ENCODE measurements at places on chromosomes 2 and 18.

GRCh38 chr2:60486067-60486466 is 67.4 kb downstream of the BCL11A start:
- DNase-seq = no peak

GRCh38 chr2:38743672-38744398 is 7.3 kb downstream of the SRSF7 start:
- DNase-seq = no peak

DNA sequence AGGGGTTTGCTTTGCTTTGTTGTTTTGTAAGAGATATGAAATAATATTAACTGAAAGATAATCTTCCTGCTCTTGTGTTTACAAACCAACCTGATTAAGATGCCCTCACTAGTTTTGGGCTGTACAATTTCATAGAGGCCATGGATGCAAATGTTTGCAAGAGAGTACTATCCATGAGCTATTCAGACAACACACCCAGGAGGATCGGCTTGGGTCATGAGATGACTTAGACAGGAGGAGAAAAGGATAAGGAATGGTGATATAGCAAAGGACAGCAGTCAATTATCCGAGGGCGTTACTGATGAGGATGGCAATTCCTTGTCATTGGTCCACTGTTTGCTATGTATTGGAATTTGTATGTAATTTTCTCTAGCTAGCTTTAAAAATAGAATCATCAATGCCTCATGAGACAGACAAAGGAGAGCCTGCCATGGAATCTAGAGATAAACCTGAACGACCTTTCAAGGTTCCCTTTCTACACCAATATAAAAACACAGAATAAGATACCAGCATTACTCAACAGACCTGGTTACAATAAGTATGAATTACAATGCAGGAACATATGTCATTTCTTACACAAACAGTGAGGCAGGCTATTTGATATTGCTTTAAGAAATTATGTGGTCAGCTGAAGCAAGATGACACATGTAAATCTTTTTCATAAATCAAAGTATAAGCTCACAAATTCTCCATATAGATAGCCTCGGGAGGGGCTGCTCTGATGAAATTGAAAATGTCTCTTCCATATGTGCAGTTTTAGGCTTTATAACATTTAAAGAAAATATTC is 54.4 kb upstream of the SOS1 start:
- DNase-seq = no peak

GRCh38 chr2:116819355-116819754 is 995.1 kb upstream of the DDX18 start:
- DNase-seq = no peak

DNA sequence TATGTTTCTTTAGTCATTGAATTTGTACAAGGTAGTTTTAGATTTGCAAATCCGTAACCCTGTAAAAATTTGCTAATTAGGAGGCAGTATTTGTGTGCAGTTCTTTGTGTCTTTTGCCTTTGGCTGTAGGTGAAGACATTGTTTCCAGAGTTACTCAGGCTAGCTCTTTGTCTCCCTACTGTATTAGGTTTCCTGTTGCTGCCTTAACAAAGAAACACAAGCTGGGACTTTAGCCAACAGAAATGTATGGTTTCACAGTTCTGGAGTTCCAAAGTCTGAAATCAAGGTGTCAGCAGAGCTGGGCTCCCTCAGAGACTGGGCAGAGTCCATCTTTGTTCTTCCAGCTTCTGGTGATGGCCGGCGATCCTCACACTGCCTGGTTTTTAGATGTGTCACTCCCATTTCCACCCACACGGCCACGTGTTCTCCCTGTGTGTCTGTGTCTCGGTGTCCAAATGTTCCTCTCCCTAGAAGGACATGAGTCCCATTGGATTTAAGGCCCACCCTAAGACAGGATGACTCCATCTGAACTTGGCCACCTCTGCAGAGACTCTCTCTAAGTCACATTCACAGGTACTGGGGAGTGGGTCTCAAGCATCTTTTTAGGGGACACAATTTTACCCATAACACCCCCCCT is 309.7 kb downstream of the GALR1 start:
- no peak for DNase-seq

GRCh38 chr2:112803691-112804521 is 19.6 kb upstream of the IL1A start:
- DNase-seq = no peak

DNA sequence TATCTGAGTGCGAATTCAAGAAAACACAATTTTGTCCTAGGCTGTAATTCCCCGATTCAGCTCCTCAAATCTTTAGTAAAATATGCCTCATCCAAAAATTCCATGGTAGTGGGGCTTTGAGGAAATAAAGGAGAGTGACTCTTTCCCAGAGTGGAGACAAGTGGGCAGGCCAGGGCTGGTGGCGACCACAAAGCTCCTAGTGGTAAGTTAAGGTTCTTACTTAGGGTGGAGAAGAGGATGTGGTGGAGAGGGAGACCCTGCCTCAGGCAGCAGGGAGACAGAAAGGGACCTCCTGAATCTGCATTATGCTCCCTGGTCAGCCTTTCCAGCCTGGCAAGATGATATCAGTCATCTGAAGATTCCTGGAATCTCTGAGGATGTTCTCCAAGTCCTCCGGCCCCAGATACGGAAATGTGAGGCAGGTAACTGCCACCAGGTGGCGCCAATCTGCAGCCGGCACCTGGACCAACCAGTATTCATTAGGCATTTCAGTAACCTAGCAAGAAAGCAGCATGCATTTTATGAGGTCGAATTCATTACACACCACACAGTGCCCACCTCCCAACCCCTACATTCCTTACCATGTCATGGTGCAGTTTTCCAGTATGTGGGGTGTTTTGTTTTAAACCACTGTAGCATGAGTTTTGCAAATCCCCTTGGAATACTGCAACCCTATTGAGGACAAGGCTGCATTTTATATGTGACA is 106.4 kb downstream of the POLE4 start:
- DNase-seq = no peak

- no peak for DNase-seq
Observed at GRCh38 chr2:150939087-150939486, 322.6 kb downstream of the RBM43 start.
